ENCODE measurements at places on chromosomes 1 and 21.

- no peak for DNase-seq
Measured at GRCh38 chr1:95181096-95181495, 52.9 kb upstream of the RWDD3 start.

DNA sequence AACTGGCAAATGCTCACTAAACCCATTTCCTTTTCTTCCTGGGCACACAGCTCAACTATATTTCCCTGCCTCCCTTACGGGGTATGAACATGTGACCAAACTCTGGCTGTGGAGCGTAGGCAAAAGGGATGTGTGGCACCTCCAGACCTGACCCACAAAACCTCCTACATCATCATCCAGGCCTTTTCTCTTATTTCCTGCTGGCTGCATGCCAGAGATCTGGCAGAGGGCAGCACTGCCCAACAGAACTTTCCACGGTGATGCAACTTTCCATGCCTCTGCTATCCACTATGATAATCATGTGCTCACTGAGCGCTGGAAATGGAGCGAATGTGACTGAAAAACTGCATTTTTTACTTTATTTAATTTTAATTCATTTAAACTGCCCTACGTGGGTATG lies 99.6 kb upstream of the CACNA1E start:
- no peak for DNase-seq

DNA sequence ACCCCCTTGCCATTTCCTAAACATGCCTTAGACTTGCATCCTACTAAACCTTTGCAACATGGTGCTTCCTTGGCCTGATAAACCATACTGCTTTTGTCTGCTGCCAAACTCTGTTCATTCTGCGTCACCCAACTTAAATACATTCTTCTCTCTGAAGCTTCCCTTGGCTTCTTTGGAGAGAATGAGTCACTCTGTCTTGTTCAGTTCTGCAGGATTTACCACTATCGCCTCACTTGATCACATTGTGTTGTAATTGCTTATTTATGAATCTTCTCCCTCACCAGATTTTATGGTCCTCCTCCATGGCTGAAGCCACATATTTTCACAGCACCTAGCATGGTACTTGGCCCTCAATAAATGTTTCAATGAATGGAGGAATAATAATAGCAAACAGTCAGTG lies 21.7 kb upstream of the TUT4 start:
- DNase-seq = no peak

GRCh38 chr1:205843036-205843859 lies 6.7 kb downstream of the PM20D1 start:
- DNase-seq = no peak

DNA sequence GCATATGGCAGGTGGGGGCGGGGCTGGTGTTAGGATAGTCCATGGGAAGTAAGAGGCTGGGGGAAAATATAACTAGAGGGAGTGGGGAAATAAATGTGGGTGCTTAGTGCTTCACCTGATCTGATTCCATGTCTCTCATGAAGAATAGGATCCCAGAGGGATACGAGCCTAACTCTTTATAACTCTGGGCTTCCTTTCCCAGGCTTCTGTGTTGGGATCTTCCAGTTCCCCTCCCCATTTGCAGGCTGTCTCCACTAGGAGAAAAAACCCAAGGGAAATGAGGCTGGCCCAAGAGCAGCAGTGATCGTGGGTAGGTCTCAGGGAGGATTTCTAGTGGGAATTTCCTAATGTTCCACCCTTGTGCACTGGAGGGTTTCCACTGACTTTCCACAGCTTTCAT lies 1.6 kb downstream of the KCNJ9 start:
- no peak for DNase-seq

DNA sequence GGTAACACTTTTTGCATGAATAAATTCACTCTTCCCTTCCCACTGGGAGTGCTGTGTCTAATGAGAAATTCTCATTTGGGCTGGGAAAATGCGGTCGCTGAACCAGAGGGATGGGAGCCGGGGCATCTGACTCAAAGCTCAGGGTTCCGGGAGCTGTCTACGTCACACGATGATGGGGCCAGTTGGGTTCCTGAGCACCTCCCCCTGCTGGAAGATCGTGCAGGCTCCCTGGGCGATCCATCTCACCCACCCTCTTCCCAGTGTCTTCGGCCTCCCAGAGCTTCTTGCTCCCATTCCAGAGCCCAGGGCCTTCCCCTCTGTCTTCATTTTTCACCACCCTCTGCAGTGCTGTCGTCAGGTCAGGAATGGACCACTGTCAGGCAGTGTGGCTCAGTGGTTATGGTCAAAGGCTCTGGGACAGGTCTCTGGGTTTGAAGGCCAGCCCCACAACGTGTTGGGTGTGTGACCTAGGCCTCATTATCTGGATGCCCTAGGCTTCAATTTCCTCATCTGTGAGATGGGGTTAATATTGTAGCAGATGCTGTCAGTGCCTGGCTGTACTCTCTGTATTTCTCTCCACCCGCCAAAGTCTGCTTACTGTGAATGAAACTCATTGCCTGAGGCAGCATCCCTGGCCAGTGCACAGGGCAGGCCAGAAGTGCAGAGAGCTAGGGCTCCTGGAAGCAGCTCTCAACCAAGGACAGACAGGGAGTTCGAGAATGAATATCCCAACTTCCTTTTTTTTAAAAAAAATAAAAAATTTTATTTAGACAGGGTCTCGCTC lies 31.8 kb downstream of the IGSF21 start:
- DNase-seq = no peak

DNA sequence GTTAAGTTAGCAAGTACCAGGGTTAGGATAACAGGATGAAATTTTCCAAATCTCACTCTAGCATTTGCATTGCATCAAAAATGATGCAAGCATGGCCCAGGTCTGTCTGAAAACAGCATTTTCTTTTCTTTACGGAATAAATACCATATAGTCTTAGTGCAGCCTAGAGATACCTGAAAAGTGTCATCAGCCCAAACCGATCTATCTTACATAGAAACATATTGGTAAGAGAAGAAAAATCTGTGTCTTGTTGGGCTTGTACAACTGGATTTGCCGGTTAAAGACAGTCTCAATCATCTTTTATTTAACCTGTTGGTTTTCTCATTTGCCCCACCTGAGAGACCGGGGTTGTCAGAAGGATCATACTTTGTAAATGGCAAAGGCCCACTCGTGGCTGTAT lies 15.8 kb downstream of the ACP6 start:
- no peak for DNase-seq

GRCh38 chr1:111600886-111601386 lies 18.7 kb upstream of the RAP1A start:
- DNase-seq = no peak

DNA sequence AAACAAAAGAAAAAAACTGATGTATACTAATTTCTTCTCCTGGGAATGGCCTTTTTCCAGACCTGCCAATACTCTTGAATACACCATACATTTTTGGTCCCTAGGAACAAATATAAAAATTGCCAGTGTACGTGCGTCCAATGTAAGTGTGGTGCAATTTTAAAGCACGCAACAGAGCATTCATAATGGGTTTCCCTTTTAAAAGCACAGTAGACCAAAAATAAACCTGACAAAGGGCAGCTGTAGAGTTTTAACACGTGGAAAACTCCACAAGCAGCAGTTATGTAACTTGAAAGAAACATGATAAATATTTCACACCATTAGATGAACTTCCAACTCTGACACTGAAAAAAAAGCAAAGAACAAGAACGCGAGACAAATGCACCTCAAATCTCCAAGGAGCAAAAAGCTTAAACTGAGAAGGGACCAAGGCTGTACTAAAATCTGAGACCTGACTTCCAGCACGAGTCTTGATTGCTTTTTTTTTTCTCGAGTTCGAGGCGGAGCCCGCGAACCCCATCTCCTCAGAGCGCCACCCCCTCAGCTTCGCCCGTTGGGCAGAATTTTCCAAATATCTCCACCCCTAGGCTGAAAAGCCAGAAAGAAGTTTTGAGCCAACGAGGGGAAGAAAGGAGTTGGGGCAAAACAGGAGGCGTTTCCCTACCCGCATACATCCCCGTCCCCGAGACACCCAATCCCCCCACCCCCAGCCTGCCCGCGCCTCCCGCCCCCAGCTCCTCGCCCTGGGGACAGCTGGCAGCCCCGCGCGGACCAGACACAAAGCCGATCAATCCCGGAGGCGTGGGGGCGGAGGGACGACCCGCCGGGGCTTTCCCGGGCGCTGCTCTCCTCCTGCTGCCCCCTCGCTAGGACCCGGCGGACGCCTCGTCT lies at the start of gene JAM2:
TSS of gene JAM2 (plus strand) at position 599 of the 891 bp plus-strand sequence. CDS start 564 bp downstream, outside the sequence.
- DNase-seq = peak; percentile 22

GRCh38 chr1:30452170-30452569 lies 271.2 kb downstream of the MATN1 start:
- DNase-seq = no peak

DNA sequence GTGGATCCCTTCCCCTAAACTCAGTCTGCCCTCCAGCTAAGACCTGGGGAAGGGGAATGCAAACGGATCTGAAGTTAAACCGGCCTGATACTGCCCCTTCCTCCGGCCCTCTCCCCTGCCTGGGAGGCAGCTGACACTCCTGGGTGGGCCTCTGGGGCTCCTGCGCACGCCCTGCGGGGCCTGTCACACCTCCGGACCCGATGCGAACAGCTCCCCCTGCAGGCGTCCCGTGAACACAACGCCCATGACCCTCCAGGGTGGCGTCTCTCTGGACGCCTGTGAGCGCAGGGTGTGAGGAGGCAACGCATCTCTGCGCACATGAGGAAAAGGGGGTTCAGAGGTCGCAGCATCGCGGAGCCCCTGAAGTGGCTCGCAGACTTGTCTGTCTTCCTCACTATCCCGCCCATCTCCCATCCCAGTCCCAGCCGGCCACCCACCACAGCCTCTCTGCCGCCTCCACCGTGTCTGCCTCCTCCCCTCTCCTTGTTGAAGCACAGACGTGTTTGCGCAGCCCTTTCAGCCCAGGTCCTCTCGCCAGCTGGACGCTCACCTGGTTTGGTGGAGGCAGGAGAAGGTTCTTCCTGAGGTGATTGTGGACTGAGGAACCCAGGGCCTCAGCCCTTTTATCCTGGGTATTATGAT lies 421 bp upstream of the LCE3A start:
- no peak for DNase-seq

- no peak for DNase-seq
Measured at GRCh38 chr1:225446595-225446960, 18.7 kb upstream of the LBR start.

- DNase-seq = no peak
Measured at GRCh38 chr1:54499360-54500106, 48.5 kb upstream of the ACOT11 start.

DNA sequence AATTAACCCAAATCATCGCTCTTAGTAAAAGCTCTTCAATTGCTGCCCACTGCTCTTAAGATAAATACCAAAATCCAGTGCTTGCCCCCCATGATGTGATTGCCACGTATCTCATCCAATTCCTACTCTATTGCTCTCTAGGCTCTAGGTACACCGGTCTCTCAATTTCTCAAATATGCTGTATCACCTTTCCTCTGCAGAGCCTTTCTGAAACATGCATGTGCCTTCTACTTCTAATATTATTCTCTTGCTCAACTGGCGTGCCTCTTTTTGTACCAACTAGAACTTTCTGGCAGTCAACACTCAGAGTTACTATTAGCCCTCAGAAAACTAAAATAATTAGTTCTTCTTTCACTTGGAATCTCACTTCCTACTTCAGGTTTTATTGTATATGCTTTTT lies 111.7 kb upstream of the LBR start:
- DNase-seq = no peak

DNA sequence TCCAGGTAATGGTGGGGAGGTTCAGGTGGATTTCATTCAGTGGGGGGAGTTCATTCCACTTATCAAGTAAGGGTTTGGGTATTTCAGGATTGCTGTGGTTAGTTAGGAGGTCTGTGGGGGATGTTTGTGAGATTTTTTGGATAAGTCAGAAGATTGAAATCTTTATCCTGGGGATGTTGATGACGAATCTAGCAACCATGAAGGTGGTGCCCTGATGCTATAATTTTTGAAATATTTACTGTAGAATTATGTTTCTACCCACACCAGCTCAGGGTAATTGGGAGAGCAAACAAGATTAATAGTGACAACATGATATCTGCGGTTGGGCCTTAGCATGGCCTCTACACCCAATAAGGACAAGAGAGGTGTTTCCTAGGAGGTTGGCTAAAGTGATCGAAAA lies 28.3 kb downstream of the SUCO start:
- DNase-seq = no peak

DNA sequence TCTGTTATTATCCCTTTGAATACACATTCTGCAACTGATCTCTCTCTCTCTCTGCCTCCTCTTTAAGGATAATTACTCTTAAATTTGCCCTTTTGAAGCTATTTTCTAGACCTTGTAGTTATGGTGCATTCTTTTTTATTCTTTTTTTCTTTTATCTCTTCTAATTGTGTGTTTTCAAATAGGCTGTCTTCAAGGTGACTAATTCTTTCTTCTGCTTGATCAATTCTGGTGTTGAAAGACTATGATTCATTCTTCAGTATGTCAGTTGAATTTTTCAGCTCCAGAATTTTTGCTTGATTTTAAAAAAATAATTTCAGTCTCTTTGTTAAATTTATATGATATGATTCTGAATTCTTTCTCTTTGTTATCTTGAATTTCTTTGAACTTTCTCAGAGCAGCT lies 95.6 kb upstream of the GPR52 start:
- no peak for DNase-seq

- DNase-seq = no peak
Measured at GRCh38 chr1:15969321-15969880, 6.5 kb downstream of the ZBTB17 start.

DNA sequence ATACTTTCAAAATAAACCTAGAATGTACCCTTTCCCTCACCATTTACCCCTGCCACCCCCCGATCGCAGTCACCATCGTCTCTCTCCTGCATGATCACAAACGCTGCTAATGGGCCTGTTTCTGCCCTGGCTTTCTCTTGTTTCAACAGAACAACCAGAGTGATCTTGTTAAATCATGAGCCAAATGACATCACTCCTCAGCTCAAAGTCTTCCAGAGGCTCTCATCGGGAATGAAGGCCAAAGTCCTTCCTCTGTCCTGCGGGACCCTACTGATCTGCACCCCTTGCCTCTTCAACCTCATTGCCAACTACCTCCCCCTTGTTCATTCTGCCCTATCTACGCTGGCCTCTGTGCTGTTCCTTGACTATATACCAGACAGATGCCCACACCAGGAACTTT lies 39.4 kb upstream of the PTGFRN start:
- DNase-seq = no peak

DNA sequence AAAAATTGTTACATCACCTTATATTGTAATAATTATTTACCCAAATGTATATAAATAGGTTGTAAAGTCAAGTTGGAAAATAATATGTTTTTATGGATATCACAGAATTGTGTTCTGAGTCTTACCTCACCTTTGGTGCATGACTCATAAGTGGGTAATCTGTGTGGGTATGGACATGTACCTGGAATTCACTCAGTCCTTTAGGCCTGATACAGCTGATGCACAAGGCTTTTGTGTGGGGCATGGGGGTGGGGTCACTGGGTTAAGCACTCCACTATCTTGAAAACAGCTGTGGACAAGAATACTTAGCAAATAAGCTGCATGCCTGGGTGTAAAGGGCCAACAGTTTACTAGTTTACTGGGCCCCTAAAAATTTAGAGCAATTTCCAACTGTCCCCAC lies 34.4 kb downstream of the INKA2 start:
- DNase-seq = no peak
